Lung (tissue), 17 donors: ENCODE measurements at places on chromosomes 7 and 10.

DNA sequence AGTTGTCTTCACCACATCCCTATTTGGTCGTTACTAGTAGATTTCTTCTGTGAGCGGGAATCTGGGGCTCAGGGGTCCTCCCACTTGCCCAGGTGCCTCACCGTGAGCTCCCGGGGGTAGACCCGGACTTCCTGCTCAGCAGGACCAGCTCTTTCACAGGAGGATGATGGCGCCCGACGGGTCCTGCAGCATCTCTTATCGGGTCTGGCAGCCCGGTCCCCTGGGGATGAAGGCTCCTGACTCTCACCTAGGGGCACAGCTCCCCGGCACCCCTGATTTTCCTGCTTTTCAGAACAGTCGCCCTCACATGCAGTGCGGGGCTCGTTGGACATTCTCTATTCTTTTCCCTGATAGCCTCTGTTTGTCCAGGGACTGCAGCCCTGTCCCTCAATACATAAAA, 33.0 kb upstream of the SHH start:
- no peak for DNase-seq

DNA sequence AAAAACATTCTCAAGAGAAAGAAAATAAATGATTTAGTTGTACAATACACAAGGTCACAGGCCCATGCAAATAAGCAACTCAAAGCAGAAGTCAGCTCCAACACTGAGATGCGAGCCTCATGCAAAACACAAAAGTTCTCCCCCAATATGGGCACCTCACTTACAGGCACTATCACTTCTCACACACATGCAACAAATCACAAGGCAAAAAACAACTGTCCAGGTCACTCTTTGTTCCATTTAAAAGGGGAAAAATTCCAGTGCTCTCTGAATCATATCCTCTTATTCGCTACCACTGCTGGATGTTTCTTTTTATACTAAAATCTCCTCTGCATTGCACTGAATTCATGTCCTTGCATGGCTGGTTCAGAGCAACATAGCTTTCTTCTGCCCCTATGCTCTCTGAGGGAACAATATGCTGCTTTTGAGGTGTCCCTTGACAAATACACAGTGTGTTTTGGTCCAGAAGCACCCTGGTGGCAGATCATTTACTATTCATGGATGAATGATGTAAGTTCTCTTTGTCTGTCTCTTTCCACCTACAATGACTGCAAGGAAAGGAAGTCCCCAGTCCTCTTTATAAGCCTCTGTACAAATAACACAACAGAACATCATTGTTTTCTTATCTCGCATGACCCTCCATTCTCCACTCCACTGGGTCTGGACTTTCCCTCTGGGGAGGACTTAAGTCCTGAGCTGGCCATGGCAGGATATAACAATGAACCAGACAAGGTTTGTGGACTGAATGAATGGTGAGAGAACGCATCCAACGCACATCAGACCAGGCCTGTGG, 85.4 kb upstream of the GSDME start:
- no peak for DNase-seq

- DNase-seq = peak; percentile 71
Observed at GRCh38 chr10:60732807-60733516, 45.3 kb upstream of the CDK1 start.

- DNase-seq = peak; percentile 35
Observed at GRCh38 chr10:13857451-13857850, 270.7 kb downstream of the PRPF18 start.

- DNase-seq = peak; percentile 30
Observed at GRCh38 chr7:69994886-69995542, 396.7 kb downstream of the AUTS2 start.

DNA sequence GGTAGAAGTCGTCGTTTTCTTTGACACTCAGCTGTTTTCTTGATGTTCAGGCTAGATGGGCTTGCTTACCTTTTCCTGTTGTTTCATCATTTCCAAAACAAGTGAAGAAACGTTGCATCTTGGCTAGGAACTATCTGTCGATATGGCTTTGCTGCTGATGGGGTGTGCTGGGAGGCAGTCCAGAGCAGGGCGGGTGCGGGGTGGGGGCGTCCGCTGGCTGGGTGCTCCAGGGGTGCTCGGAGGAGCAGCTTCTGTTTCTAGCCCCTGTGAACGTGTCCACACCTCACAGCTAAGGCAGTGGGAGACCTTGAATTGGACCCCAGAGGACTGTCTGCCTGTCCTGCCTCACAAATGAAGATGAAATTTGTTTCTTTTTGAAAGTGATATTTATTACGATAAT, 7.6 kb upstream of the SUN1 start:
- DNase-seq = no peak

DNA sequence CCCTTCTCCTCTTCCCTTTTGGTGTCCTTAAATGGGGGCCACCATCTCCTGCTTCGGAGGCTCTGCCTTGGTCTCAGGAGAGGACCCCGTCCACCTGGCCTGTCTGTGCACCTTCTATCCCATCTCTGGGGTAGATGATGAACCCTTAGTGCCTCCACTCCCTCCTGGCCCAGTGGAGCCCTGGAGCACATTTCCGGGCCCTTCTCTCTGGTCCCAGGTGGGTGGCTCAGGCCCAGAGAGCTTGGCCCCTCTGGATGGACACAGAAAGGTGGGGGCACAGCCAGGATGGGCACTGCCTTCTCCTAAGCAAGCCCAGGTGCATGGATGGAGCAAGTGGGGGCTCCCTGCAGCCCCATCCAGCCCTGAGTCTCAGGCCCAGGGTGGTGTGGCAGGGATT, 121.4 kb upstream of the RET start:
- DNase-seq = peak; percentile 10

DNA sequence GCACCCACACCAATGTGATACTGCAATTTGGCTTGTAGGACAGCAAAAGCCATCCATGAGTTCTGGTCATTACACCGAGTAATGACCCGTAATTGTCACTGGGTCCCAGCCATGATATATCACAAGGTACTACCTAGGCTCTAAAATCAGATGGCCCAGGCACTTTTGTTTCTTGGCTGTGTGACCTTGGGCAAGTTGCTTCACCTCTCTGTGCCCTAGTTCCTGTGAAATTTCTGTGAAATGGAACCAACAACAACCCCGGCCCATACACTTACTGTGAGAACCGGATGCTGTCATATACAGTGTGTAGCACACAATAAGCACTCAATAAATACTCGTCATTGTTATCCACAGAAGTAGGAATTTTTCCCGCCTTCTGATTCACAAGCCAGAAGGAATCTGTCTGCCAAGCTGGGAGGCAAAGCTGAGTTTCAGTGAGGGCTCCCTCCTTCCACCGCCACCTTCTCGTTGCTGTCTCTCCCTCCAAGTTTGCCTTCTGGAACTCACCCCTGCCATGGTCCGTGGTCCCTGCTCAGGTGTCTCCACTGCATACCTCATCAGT, 6.4 kb upstream of the CYTH3 start:
- DNase-seq = no peak

GRCh38 chr7:50317221-50317678, 12.7 kb downstream of the IKZF1 start:
- DNase-seq = no peak

GRCh38 chr10:70477661-70478162, 855 bp upstream of the PALD1 start:
- DNase-seq = no peak

GRCh38 chr10:63204667-63205391, 71.7 kb downstream of the NRBF2 start:
- no peak for DNase-seq

DNA sequence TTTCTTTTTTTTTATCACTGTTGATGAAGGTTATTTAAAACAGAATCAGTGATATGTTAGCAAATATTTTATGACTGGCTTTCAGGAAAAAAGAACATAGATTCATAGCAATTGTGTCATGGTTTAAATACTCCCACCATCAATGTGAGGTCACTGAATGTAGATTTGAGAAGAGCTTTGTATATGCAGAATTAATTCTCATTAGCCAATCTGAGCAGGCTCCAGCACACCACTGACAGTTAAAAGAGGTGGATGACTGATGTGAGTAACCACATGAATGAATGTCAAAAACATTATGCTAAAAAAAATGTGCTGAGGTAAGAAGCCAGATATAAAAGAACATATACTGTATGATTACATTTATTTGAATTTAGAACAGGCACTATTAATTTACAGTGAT, 174.8 kb upstream of the KAT6B start:
- no peak for DNase-seq

- DNase-seq = no peak
Observed at GRCh38 chr10:12873172-12873571, 128.3 kb downstream of the CCDC3 start.

DNA sequence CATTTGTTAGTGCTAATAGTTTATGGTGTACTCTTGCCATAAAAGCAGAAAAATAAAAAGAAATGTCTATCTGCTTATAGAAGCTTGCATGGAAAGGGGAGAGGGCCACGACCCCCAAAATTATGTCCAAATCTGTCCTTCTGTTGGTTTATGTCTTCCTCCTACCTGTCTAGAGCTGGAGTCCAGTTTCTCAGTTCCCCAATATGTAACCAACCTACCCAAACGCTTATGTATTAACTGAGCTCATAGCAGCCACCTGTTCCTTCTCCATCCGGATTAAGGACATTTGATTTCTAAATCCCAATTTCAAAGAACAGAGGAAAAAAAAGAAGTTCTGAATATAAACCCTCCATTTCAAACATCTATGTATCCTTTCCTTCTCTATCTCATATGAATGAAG, 30.3 kb upstream of the TPK1 start:
- DNase-seq = no peak

GRCh38 chr10:131109291-131109690, 202.2 kb downstream of the TCERG1L start:
- DNase-seq = peak; percentile 28

DNA sequence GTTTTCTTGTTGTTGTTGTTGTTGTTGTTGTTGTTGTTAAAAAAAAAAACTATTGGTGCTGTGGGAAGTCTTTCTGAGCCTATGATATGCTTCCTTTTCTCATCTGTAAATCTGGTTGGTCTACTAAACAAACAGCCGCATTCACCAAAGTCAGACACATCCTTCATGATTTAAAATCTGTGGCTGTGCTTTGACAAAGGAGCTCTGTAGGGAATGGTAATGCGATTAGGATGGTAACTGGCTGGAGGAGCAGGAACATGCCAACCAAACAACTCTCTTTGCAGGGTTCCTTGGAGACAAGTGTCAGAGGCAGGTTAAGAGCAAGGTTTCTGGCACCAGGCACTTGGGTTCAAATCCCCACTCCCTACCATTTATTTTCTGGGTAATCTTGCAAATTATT, 14.9 kb upstream of the SP4 start:
- DNase-seq = no peak

DNA sequence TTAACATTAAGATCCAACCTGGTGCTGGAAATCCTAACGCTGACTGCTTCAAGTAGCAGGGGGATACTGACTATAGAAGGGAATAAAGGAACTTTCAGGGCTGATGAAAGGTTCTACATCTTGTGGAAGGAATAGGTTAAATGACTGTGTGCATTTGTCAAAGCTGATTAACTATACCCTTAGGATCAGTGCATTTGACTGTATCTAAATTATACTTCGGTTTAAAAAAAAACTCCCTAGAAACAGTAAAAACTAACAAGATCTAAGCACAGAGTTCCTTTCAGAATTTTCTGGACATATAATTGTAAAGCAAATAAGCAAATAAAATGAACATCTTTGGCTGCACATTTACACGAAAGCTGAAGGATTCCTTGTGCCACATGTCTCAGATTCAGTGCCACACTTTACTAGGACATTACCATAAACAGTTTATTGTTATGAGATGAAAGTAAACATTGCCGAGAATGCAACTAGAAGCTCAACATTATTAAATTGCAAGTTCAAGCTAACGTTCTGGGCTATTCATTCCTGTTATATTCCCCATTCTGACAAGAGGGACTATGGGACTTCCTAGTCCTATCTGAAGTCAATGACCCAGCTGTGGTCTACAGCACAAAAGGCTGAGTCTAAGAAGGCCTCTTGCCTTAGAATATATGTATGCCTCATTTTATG, 20.7 kb downstream of the ANK3 start:
- DNase-seq = no peak

DNA sequence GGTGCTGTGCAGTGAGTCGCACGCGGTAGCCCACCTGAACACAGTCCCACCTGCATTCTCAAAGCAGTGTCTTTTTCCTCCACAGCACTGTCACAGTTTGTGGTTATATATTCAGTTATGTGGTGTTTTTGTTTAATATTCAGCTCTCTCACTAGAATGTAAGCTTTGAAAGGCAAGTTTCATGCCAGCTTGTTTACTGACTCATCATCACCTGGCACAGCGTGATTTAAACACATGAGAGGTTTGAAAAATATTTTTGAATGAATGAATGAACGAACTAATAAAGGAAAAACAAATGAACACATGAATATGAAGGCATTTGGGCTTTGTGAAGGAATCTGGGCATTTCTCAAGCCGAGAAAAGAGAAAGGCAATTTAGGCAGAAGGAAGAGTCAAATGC, 51.9 kb upstream of the TM9SF3 start:
- no peak for DNase-seq

- no peak for DNase-seq
Observed at GRCh38 chr10:51651063-51651462, 48.3 kb downstream of the CSTF2T start.

GRCh38 chr7:1513657-1514095, 9.5 kb upstream of the INTS1 start:
- DNase-seq = no peak

DNA sequence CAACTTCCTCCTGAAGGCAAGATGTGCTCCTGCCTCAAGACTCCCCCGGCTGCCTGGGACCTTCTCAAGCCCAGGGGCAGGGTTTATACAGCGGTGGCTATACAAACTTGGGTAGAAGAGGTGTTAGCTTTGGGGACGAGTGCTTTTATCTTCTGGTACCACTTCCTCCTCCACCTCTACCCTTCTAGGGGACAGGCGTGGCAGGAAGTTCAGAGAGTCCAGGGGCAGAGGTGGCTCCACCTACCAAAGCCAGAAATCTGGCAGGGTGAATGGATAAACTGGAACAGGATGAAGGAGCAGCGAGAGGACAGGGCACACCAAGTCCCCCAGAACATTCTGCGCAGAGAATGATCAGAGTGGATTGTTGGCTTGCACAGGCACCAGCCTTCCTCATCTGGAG, 24.0 kb upstream of the TM9SF3 start:
- no peak for DNase-seq

DNA sequence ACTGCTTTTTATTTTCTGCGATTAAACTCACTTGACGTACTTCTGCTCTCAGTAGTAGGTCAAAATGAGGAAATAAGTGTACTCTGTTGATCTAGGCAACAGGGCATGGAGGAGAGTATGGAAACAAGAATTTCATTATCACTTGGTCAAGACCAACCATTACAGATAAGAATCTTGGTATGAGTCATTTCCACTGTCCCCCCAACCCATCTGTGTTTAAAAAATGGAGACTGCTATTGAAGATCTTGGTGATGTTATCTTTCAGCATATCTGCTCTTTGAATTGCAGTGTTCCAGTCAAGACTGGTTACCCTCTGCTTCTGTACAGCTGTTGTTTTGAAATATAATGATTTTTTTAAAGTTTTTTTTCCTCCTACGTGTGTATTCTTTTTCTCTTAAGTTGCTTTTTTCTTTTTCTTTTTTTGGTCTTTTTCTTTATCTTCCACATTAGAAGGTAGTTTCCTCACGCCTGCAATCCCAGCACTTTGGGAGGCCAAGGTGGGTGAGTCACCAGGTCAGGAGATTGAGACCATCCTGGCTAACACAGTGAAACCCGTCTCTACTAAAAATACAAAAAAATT, 11.7 kb downstream of the STAM start:
- DNase-seq = no peak
